ENCODE measurements at places on chromosomes 7 and 10.

DNA sequence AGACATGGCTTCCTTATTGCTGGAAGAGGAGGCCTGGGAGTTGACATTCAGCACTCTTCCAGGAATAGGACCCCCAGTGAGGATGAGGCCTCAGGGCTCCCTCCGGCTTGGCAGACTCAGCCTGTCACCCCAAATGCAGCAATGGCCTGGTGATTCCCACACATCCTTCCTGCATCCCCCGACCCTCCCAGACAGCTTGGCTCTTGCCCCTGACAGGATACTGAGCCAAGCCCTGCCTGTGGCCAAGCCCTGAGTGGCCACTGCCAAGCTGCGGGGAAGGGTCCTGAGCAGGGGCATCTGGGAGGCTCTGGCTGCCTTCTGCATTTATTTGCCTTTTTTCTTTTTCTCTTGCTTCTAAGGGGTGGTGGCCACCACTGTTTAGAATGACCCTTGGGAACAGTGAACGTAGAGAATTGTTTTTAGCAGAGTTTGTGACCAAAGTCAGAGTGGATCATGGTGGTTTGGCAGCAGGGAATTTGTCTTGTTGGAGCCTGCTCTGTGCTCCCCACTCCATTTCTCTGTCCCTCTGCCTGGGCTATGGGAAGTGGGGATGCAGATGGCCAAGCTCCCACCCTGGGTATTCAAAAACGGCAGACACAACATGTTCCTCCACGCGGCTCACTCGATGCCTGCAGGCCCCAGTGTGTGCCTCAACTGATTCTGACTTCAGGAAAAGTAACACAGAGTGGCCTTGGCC is 4.3 kb downstream of the PGAM2 start:
- DNase-seq, result no peak

DNA sequence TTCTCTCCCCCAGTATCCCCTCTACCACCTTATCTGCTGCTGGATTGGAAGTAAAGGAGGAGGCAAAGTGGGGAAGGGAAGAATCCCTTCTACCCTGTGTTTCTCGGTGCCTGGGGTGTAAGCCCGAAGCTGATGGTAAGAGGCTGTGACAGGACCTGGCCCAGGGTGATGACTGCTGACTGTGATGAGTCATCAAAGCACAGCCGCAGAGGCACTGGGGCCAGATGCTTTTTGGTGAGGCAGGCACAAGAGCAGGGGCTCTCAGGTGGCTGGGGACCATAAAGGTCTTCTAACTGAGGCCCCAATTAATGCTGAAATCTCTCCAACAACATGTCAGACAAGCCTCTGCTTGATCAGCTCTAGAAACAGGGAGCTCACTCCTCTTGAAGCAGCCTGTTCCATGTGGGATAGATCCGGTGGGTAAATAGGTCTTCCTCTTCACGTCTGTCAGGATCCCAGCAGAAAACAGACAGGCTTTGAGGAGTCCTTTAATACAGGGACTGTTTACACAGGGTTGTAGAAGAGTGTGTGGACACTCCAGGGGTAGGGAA is 86.1 kb upstream of the PCBD1 start:
- no peak for DNase-seq

GRCh38 chr10:100683545-100684300 is 61.7 kb upstream of the PAX2 start:
- no peak for DNase-seq

DNA sequence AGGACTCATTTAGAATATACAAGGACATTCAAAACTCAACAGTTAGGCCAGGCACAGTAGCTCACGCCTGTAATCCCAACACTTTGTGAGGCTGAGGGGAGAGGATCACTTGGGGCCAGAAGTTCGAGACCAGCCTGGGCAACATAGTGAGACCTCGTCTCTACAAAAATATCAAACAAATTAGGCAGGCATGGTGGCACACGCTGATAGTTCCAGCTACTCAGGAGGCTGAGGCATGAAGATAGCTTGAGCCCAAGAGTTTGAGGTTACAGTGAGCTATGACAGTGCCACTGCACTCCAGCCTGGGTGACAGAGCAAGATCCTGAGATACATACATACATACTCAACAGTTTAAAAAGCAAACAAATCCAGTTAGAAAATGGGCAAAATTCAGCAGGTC is 44.9 kb downstream of the GNA12 start:
- DNase-seq, result no peak

- DNase-seq, result no peak
These were observed 128.5 kb upstream of the VKORC1L1 start for GRCh38 chr7:65744406-65744805.

GRCh38 chr7:45580053-45580872 is 6.1 kb downstream of the ADCY1 start:
- peak; percentile 63 for DNase-seq

DNA sequence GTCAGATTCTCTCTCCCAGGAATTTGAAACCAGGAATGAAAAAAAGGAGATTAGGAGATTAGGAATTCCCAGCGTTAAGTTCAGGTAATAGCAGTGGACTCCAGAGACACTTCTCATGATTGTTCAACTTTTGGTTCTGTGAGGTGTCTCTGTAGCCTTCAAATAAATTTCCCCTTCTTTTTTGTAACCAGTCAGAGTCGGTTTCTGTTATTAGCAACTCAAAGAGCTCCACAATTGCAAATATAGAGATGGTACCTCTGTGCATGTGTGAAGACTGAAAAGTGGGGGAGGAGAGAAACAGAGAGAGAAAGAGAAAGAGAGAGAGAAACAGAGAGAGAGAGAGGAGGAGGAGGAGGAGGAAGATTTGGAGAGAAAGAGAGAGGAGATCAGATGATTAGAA is 112.8 kb upstream of the STEAP1B start:
- DNase-seq, result no peak

DNA sequence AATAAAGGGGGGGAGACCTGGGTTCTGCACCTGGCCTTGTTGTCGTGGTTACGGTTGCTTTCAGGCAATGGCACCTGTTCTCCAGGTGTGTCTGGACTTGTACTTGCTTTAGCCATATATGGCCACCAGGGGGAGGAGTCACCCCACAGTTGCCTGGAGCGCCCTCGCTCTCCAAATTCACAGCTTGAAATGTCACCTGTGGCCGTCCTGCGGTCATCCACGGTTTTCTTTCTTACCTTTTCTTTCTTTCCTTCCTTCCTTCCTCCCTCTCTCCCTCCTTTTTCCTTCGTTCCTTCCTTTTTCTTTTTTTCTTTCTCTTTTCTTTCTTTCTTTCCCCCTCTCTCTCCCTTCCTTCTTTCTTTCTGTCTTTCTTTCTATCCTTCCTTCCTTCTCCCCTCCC is 157.2 kb upstream of the ZNF92 start:
- peak; percentile 77 for DNase-seq

DNA sequence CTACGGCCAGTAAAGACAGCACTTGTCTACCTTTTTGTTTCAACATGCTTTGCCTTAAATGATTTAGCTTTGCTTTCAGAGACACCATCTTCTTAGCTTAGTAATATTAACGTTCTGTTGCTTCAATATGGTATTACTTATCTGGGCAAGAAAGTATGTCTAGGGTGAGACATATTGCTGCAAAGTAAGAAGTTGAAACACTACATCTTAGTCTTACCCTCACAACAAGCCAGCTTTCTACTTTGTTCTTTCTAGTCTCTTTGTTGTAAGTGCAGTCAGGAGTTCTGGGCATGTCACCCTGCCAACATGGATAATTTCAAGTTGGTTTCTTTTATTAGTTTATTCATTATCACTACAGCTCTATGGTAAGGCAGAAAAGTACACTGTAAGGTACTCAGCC is 122.7 kb upstream of the DNAJB12 start:
- DNase-seq, result no peak

- DNase-seq, result no peak
These were observed 390.0 kb downstream of the ARL4A start for GRCh38 chr7:13077466-13077865.

- DNase-seq, result no peak
These were observed 54.1 kb downstream of the NRAP start for GRCh38 chr10:113609704-113610108.

GRCh38 chr7:44846816-44847508 is 925 bp downstream of the H2AZ2 start:
- no peak for DNase-seq

DNA sequence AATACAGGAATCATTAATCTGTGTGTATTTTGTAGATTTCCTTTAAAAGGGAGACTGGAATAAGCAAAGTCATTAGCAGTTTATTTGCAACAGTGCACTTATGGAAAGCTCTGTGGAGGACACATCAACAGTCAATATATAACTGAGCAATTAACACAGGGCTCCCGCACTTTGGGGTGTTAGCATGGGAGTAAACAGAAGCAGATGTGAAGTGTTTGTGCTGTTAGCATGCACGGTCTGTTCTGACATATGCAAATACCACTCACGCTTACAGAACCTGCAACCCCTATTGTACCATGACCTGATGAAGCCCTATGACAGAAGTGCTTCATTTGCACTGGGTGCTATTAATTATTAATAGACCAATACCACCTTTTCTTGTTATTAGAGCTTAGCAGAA is 118.9 kb downstream of the PPP1R3A start:
- DNase-seq, result peak; percentile 86

DNA sequence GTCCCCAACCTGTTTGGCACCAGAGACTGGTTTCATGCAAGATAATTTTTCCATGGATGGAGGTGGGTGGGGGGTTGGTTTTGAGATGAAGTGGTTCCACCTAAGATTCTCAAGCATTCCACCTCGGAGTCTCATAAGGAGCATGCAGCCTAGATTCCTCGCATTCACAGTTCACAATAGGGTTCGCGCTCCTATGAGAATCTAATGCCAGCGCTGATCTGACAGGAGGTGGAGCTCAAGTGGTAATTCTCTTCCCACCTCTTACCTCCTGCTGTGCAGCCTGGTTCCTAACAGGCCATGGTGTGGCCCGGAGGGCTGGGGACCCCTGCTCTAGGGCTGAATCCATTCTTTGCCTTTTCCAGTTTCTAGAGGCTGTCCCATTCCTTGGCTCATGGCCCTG is 19.1 kb upstream of the CDK1 start:
- DNase-seq, result no peak

DNA sequence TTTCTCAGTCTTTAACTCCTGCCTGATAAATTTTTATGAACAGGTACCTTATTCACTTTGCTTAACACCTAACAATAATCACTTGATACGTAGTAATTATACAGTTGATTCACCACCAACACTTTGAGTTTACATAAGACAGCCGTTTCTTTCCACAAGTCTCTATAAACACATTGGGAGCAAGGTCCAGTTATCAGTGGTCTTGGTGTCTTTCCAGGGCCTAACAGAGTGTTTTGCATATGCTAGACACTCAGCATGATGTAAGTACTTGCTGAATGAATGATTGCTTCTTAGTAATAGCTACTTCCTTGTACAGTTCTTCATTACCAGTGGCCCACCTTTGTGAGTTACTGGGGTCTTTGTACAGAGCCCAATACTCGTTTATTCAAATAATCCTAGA is 6.4 kb downstream of the CLDN12 start:
- DNase-seq, result no peak

DNA sequence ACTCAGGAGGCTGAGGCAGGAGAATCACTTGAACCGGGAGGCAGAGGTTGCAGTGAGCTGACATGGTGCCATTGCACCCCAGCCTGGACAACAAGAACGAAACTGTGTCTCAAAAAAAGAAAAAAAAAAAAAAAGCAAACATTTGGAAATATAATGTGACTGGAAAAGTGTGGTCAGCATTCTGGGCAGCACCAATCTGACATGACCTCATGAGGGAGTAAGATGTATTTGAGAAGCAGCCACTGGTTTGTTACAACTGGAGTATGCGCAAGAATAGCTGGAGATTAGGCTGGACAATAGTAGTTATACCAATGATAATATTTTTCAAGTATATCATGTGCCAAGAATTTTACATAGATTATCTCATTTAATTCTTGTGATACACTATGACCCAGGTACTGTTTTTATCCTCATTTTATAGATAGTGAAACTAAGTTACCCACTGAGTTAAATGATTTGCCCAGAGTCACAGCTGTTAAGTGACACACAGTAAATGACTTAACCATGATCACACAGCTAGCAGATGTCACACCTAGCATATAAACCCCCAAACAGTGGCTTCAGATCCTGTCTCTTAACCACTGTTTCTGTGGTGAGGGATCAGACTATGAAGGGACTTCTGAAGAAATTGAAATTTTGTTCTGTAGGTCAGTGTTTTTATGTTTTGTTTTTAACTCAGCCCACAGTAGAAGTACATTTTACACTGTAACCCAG is 11.1 kb downstream of the MCU start:
- no peak for DNase-seq

DNA sequence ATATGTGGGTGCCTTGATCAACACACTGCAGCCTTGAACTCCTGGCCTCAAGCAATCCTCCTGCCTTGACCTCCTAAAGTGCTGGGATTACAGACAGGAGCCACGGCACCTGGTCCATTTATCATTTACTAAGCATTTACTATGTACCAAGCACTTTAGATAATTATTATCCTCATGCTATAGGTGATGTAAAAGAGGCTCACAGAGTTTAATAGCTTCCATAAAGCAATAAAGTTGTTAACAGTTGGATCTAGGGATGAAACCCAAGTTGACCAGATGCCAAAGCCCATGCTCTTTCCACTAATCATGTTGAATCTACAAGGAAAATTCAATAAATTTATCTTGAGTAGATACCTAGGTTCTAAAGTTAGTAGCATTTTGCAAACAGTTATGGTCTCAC is 5.0 kb downstream of the NAPEPLD start:
- no peak for DNase-seq

DNA sequence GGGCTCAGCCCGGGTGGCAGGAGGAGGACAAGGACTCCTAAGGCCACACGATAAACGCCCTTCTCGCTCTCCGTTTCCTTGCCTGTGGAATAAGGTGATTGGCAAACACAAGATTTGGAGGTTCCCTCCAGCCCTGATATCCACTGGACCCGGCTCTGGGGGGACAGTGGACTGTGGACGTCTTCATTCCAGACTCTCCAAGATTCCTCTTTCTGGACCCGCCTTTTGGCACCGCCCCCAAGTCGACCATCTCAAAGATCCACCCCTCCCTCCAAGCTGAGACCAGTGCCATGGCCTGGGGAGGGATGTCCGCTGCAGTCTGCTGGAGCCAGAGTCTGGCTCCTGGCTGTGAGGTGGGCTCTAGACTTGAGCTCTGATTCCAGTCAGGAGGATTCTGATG is 23.6 kb downstream of the ZNF783 start:
- DNase-seq, result no peak

DNA sequence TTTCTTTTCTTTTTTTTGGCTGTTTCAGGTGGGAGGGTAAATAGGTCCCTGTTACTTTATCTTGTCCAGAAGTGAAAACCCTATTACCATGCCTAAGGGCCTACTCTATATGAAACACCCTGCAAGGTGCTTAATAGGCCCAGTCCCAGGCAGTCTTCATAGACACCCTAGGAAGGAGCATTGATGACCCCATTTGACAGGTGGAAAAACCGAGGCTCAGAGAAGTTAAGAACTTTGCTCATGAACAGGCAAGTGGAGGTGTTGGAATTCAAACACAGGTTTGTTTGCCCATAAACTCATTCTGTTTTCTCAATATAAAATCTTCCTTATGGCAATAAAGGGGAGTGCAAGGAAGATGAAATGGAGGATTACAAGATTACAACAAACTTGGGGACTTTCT is 115.8 kb downstream of the ARHGAP22 start:
- DNase-seq, result no peak

DNA sequence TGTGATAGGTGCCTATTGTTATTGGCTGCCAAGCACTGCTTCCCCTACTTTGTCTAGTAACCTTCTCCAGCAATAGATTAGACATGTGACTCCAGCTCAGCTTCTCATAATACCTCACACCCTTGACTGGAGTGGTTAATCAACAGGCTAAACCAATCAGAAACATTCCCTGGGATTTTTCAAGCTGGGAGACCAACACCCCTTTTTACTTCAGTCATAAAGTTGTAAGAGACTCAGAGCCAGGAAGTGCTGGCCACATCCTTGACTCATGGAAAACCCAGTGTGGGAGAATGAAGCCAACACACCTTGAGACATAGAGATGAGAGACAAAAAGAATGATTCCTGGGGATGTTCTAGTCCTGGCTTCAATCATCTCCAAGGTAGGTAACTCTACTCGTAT is 62.6 kb upstream of the HECTD2 start:
- DNase-seq, result no peak

Data from DMS153 (cell line).